Right hindlimb (tissue), 1 donor: ENCODE measurements at places on chromosomes 16 and 17.
A peak's percentile ranks its signal among the peaks of the same experiment; 100 is the strongest.

DNA sequence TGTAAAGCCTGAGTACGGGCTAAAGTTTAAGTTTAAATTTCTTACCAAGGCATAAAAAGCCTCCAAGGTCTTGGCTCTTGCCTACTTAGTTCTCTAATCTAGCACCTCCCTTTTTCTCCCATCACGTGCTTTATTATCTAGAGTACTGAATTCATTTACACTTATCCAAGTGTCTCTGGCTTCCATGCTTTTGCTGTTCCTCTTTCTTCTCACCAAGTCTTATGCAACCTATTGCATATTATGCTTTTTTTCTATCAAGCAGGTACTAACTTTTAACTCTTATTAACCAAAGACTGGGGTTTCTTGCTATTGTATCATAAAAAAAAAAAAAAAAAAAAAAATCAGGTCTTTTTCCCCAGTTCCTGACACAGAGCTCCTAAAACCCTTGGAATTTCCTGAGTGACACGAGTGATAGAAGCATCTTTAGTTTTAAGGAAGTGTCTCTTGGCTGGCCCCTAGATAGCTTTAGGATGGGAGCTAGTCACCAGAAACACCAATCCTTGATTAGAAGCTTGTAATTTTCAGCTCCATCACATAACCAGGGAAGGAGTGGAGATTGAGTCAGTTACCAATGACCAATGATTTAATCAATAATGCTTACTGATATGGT is 44.9 kb downstream of the SSH2 start:
- DNase-seq, result no peak

DNA sequence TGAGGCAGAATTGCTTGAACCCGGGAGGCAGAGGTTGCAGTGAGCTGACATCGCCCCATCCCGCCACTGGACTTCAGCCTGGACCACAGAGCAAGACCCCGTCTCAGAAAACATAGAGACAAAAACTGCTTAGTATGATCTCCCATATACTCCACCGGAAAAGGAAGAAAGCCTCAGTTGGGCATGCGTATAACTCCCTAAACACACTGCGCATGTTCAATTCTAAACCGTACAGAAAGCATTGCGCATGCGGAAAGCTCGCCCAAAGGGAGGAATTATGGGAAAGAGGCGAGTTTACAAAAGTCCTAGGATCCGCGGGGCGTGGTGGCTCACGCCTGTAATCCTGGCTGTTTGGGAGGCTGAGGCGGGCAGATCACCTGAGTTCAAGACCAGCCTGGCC is 312.7 kb upstream of the ERCC4 start:
- no peak for DNase-seq

DNA sequence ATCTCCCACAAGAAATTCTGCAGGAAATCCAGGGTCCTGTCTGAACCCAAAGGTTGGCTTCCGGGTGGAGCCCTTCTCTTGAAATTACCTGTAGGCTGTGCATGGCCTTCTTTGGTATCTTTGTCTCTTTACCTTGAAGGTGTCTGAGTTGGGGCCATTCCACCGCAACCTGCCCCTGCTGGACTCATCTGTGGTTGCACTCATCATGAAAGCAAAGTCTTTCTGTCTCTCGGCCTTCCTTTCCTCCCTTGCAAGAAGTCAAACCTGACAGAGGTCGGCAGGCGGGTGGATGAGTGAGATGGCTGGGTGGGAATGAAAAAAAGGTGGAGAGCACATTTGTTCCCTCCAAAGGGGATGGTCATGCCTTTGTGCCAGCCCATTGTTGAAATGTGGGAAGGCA is 25.1 kb downstream of the SALL1 start:
- DNase-seq, result no peak

DNA sequence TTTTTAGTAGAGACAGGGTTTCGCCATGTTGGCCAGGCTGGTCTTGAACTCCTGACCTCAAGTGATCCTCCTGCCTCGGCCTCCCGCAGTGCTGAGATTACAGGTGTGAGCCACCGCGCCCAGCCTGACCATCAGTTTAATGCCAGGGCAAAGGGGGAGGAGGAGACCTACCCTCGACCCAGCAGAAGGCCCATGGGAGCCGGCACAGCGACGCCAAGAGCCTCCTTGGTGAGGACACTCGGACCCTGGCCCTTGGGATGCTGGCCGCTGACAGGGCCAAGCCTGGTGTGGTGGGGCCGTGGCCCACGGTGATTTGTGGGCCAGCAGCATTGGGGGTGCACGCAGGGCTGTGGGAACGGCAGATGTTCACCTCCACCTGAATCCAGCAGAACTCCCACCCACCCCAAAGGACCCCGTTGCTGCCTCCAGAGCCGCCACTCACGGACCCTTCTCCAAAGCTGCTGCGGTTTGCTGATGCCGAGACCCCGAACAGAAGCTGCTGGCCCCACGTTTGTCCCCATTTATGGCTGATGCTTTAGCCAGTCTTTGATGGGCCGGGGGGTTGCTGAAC is 20.0 kb downstream of the UTS2R start:
- no peak for DNase-seq

DNA sequence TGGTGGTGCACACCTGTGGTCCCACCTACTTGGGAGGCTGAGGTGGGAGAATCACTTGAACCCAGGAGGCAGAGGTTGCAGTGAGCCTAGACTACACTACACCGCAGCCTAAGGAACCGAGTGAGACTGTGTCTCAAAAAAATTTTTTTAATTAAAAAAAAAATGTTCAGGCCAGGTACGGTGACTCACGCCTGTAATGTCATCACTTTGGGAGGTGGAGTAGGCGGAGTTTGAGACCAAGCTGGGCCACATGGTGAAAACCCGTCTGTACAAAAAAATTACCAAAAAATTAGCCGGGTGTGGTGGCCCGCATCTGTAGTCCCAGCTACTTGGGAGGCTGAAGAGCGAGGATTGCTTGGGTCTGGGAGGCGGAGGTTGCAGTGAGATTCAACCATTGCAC is 3.6 kb upstream of the FAM222B start:
- DNase-seq, result no peak

- DNase-seq, result no peak
These were observed 5.6 kb downstream of the CCL22 start for GRCh38 chr16:57364143-57364542.

GRCh38 chr17:47952171-47953021 is 5.3 kb downstream of the PRR15L start:
- no peak for DNase-seq

- DNase-seq, result peak; percentile 45
These were observed 670 bp upstream of the CTF1 start for GRCh38 chr16:30895627-30896260.

GRCh38 chr17:40108970-40109824 is 8.8 kb upstream of the NR1D1 start:
- peak; percentile 16 for DNase-seq

- peak; percentile 66 for DNase-seq
These were observed 891.8 kb upstream of the SOX9 start for GRCh38 chr17:71229070-71229469.

GRCh38 chr17:38967290-38967738 is at the start of gene FBXO47:
Gene FBXO47, minus strand, starts transcription at chr17:38967403. Its CDS starts 4,378 bp downstream, at chr17:38963025.
- DNase-seq, result peak; percentile 94

DNA sequence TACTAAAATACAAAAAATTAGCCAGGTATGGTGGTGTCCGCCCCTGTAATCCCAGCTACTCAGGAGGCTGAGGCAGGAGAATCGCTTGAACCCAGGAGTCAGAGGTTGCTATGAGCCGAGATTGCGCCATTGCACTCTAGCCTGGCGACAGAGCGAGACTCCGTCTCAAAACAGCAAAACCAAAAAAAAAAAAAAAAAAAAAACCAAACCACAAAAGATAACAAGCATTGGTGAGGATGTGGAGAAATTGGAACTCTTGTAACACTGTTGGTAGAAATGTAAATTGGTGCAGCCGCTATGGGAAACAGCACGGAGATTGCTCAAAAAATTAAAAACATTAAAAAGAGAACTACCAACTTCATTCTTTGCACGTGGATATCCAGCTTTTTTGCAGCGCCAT is 119.4 kb downstream of the OR1D5 start:
- no peak for DNase-seq

GRCh38 chr17:49901460-49902331 is 53.8 kb upstream of the TAC4 start:
- DNase-seq, result no peak

- no peak for DNase-seq
These were observed 2.3 kb downstream of the STX1B start for GRCh38 chr16:31008149-31008548.

DNA sequence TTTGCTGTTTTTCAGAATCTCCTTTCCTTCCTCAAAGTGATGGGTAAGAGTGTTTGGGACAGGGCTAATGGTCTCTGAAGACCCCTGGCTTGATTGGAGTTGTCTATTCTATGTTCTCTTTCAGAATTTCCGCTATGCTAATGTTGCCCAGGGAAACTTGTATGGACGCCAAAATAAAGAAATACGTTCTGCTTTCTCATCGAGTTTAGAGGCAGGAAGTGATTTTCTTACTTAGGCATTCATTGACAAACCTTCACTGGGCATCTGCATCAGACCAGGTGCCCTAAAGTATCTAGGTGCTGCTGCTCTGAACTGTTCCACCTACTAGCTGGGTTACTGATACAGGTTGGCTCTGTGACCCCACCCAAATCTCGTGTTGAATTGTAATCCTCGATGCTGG is 787.9 kb upstream of the EEF2KMT start:
- no peak for DNase-seq

DNA sequence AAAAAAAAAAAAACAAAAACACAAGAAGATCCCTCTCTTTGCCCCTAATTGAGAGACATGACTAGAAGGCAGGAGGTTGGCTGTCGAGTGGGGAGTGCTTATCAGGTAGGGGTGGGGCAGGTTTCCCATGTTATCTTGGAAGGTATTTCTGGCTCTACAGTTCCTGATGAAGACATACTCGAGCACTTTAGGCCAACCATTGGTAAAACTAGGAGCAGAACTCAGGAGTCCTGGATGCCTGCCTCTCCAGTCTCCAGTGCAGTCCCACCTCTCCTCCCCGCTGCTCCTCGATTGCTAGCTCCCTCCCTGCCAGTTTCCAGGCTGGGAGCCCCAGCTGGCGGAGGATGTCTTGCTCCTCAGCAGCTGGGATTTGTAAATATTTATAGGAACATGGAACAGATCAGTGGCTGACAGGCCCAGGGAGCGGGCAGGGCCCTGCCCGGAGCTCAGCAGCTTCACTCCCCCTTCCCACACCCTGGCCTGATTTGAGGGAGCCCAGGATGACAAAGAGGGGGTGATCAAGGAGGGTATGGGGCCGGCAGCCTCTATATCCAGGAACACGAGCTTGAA is 11.4 kb upstream of the C1QL1 start:
- peak; percentile 73 for DNase-seq

GRCh38 chr16:83925095-83925905 is 26.4 kb downstream of the MLYCD start:
- DNase-seq, result no peak

- DNase-seq, result peak; percentile 13
These were observed 26.0 kb downstream of the TBX4 start for GRCh38 chr17:61478026-61478789.

DNA sequence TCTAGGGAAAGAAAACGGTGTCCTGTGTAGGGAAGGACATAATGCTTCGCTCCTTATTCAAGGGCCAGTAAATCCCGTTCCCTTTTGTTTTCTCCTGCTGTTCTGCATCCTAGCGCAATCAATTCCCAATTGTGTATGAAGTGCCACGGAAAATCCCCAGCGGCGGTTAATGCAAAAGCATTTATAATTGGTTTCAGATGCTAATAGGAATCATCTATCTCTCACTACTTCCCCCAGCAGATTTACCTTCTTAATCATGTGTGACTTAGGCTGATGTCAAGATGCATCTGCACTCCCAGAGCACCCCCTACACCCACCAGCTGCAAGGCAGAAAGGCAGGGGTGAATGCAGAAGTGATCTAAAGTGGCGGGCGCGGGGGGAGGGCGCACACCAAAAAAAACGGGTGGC is 32.7 kb upstream of the SSTR2 start:
- no peak for DNase-seq

DNA sequence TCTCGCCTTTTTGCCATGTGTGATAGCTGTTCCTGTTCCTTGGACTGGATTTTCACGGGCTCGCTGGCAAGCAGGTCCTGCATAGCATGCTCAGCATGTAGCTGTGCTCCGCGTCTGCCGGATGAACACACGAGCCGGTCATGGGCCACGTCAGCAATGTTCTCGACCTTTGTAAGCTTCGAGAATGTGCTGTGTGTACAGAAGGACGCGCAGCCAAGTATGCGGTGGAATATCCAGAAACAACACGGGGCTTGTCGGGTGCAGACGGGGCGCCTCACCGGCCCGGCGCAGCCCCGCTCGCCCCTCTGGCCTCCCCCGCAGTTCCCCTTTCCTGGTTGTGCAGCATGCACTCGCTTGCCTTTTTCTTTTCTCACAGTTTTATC is 42.2 kb downstream of the RPTOR start:
- DNase-seq, result no peak

DNA sequence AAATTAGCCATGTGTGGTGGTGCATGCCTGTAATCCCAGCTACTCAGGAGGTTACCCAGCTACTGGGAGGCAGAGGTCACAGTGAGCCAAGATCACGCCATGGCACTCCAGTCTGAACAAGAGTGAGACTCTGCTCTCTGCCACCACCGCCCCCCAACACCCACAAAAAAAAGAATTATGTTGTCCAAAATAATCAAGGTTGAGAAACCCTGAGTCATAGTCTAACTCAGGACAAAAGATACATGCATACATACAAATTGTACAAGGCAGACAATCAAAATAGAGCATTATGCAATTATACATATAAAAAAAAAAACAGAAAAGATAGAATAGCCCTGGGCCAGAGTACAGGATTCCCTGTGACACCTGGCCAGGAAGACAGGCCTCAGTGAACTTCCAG is 6.6 kb upstream of the KPNB1 start:
- DNase-seq, result no peak

DNA sequence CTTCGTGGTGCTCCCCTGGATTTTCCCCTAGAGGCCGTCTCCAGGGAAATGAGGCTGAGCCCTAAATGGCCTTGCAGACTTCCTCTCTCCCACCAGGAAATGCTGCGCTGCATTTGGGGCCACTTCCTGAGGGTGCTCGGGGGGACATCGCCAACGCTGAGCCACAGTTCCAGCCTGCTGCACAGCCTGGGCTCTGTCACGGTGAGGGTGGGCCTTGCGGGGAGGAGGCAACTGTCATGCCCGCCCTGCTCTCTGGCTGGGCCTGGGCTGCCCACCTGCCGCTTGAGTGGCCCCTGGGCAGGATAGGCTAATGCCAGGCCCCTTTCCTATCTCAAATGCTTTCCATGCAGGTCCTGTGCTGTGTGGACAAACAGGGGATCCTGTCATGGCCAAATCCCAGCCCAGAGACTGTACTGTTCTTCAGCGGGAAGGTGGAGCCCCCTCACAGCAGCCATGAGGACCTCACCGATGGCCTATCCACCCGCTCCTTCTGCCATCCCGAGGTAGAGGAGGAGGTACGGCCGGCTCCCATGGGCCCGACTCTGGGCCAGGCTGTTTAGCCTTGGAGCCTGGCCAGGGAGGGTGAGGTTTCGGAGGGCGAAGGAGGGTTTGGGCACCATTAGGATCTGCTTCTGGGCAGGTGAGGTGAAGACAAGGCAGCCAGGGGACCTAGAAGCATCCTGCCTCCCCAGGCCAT is 24.2 kb downstream of the CASKIN2 start:
- no peak for DNase-seq

GRCh38 chr16:89013692-89014402 is 36.8 kb upstream of the CBFA2T3 start:
- DNase-seq, result no peak

GRCh38 chr17:73910206-73910605 is 266.0 kb upstream of the SDK2 start:
- no peak for DNase-seq
